ENCODE measurements at places on chromosomes 3 and 15.

GRCh38 chr15:73573037-73573436, 60.2 kb downstream of the NPTN start:
- no peak for DNase-seq

GRCh38 chr15:22795206-22796063, 9.0 kb downstream of the NIPA1 start:
- no peak for DNase-seq

GRCh38 chr3:193774272-193774915, 181.4 kb downstream of the OPA1 start:
- no peak for DNase-seq

- DNase-seq: no peak
These were observed 24.2 kb downstream of the MITF start for GRCh38 chr3:69763458-69763857.

GRCh38 chr3:132222868-132223538, 94.2 kb upstream of the ACP3 start:
- DNase-seq: no peak

DNA sequence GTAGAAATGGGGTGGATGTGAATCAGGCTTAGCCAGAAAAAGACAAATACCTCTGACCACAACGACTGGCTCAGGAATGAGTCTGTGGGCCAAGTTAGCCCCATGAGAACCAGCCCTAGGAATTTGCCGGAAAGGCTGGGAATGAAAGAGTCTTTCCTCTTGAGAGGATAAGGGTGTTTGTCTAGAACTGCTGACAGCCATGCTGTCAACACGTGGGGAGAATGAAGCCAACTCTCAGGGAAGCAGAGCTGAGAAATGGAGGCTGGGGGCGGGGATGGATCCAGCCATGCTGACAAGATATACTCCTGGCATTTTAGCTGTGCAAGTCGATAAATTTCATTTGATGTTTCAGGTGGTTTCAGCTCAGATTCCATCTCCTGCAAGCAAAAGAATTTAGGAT, 10.6 kb upstream of the SLC6A1 start:
- no peak for DNase-seq

- no peak for DNase-seq
These were observed 90.0 kb upstream of the SPATA12 start for GRCh38 chr3:56970461-56970879.

- no peak for DNase-seq
These were observed 247.8 kb downstream of the ALCAM start for GRCh38 chr3:105614288-105615030.

DNA sequence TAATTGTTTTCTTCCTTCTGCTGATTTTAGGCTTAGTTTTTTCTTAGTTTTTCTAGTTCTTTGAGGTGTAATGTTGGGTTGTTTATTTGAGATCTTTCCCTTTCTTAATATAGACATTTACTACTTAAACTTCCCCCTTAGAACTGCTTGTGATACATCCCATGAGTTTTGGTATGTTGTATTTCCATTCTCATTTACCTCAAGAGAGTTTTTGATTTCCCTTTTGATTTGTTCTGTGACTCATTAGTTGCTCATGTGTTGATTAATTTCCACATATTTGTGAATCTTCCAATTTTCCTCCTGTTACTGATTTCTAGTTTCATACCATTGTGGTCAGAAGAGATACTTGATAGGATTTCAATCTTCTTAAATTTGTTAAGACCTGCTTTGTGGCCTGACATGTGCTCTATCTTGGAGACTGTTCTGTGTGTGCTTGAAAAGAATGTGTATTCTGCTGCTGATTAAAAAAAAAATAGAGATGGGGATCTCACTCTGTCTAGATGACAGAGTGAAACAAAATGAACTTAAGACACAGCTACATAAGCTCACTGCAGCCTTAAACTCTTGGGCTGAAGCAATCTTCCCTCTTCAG, 22.3 kb downstream of the GRM2 start:
- no peak for DNase-seq

DNA sequence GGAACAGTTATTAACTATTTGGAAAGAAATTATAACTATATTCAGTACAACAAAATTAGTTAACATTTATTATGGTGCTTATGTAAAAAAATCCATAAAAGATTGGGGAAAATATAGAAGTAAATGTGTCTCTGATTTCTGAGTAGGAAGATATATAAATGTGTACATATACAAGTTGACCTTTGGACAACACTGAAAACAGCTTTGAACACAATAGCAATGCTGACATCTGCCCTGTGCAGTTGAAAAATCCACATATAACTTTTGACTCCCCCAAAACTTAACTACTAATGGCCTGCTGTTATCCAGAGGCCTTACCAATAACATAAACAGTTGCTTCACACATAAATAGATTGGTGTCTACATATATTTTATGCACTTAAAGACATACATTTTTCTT, 12.3 kb downstream of the TIMMDC1 start:
- no peak for DNase-seq

DNA sequence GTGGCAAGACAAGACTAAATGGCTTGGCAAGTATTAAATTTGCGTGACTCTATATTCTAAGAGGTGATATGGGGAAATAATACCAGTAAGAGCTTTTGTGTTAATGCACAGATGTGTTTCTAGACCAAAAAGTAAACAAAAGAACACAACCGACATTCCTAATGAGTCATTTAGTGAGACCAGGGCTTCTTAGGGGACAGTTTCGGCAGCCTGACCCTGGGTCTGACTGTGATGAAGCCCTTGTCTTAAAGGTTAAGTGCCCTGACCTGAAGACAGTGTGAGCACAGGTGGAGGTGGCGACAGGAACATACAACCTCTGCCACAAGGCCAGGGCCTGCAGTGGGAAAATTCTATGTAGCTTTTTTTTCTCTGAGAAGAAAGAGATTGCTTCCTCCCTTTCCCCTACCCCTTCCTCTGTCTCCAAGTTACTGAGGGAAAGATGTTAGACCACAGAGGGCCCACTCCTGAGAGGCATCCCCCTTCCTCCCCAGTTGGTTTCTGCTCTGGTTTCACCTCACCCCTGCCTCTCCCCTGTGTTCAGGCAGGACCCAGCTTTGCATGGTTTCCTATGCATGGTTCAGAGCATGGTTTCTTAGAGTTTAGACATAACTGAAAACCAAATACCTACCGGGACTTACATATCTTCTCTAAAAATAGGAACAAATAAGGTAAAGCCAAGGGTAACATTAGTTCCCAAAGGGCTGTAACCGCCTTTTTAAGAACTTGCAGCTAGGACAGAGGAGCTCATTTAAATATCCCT, 24.8 kb upstream of the CMTM7 start:
- DNase-seq: no peak

DNA sequence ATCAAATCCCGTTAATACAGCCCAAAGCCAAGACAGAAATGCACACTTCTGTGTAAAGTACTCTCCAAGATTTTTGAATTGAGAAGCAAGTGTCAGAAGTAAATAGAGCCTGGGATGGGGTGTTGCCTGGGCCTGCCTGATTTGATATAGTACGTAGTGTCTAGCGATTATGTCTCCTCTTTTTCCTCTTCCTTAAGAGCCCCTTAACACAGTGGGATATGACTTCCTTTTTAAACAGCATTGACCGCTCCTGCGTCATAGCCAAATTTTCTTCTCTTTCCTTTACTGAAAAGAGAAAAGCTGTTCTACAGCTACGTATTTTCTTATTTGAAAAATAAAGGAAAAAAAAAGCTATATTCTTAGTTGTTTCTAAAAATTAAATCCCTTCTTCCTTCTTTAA, 97.7 kb downstream of the PLCL2 start:
- no peak for DNase-seq

- no peak for DNase-seq
These were observed 65.7 kb downstream of the TMCC1 start for GRCh38 chr3:129827765-129828164.

- DNase-seq: no peak
These were observed 40.1 kb downstream of the RPN1 start for GRCh38 chr3:128610451-128611070.

DNA sequence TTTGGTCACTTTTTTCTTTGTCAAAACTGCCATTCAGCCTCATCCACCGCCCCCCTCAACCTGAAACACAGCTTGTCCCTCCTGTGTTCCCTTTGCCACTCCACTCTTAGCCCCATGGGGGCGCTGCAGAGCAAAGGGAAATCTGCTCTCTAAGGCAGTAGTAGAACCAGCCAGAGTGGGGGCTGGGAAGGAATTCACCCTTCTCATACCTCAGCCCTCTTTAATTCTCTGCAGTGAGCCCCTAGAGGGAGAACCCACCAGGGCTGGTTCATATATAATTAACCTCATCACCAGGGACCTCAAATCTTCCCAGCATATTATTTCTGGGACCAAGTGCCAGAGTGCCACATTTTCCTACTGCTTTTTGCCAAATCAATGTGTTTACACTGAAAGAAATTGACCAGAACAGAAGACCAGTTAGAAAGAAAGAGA, 2.8 kb upstream of the BCL6 start:
- DNase-seq: peak; percentile 80

GRCh38 chr15:39180483-39180933, 400.4 kb upstream of the THBS1 start:
- DNase-seq: no peak

- no peak for DNase-seq
These were observed 3.8 kb upstream of the PRR20G start for GRCh38 chr3:127291611-127292010.

DNA sequence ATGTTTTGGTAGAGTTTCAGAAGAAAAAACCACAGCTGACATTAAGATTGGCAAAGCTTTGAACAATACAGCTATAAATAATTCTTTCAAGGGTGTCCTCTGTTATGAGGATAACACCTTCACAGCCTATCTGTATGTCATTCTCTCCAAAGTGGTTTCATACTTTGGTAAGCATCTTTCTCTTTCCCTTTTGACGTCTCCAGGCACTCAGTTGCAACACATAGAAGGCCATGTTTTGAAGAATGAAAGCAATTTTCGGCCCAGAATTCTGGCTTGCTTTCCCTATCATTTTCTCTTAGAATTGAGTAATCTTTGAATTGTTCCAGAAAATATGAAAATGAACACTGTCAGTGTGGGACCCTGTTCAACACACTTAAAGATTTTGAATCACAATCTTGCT, 200.0 kb upstream of the CBLB start:
- DNase-seq: no peak

DNA sequence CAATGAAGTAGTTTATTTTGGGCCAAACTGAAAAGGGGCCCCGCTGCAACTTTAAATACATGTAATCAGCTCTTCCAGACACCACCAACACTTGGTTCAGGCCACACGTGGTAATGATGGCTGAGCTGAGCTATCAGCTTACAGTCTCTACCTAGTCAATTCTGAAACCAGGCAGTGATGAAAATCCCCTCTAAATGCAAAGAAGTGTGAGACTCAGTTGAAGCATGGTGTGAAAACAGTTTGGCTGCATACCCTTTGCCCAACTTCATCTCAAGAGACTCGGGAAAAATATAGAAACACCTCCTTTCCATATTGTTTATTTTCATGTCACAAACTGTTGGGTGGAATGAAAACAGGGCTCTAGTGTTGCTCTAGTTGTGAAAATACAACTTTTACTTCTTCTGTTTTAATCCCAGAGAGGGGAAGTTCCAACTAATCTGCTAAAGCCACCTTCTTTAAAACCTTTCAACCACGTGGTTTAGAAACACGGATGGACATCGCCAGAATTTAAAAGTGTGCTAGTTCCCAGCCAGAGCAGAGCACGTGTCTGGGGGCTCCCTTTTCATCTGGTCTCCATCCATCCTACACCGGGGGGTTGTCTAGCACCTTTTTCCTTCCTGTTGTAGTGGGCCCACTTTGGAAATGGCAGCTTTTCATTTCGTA, 229.1 kb downstream of the EPHB1 start:
- DNase-seq: no peak

DNA sequence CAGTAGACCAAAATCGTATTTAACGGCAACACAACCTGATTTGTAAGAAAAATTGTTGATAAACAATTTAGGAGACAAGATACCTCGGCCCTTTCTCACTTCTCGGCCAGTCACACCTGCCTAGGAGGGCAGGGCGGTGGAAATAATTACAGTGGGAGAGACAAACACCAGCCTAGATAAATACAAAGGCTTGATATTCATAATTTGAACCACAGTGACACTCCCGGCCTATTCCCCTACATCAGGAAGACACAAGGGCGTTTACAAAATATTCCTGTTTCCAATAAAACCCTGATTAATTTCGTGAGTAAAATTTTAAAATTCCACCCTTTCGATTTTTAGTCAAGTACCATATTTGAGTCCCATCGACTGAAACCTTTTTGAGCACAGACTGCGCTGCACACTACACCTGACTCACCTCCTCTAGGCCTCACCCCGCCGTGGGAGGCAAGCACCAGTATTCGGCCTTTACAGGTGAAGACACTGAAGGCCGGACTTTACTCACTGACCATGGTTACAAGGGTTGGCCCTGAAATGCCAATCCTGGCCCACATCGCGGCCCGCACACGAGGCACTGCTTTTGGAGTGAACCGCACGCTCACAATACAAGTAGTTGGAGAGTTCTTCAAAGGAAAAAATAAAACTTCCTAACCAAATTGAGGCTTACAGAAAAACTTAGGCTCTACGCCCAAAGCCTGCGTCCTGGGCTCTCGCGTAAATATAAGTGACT, 794 bp downstream of the ARPP19 start:
- DNase-seq: peak; percentile 19

- DNase-seq: no peak
These were observed 13.8 kb upstream of the NR1I2 start for GRCh38 chr3:119767936-119768601.

DNA sequence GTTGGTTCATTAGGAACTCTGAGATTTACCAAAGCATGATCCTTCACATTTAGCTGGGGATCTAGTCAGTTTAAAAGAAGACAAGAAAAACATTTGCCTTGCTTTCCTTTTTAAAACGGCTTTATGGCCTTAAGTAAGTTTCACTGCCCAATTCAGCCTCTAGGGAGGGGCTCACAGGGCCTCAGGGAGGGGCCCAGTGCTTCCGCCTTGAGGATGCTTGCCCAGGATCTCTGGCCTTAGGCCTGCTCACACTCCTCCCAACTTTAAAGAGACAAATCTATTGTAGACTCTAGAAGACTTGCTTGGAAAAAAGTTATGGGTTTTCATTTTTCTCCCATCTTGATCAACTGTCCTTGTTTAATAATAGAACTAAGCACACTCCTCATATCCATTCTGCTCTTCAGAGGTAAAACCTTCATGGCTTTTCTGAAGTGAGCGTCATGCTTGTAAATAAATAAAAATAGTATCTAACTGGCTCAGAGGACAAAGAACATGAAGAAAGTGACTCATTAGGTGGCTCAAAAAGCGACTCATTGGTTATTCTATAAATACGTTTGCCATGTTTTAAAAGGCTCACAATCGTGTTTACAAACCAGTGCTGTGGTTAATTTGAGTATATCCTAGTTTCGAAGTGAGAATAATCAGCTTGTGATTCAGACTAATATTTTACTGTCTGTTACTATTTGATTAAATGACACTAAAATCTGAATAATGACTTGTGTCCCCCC, 13.7 kb downstream of the PDHB start:
- DNase-seq: no peak

- no peak for DNase-seq
These were observed 8.6 kb downstream of the TLR9 start for GRCh38 chr3:52216585-52217408.

DNA sequence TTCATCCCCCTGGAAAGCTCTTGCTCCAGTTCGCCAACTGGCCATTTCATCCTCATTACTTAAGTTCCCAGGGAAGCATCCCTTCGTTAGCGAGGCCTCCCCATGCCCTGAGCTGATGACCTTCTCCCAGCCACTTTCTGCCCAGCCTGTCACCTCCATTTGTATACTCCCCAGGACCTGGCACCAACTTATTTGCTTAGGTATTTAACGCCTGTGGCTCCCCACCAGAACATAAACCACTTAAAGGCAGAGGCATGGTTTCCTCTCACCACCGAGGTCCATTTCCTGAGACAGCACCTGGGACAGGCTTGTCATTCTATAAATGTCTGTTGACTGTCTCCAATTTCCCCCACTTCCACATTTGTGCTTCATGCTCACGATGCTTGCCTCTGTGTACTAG, 189.0 kb downstream of the ZNF621 start:
- no peak for DNase-seq

- no peak for DNase-seq
These were observed 40.5 kb upstream of the CCK start for GRCh38 chr3:42306499-42306898.

All from activated CD8-positive, alpha-beta memory T cell treated with anti-CD3 and anti-CD28 coated beads for 4 hours (primary cell).